Large intestine (tissue), 12 donors: ENCODE measurements at places on chromosomes 3 and 15. TPM values are rescaled to one million over a fixed set of nuclear protein-coding genes. Genes with fewer than 3 reads are reported as not detected.
A peak's percentile ranks its signal among the peaks of the same experiment; 100 is the strongest.

DNA sequence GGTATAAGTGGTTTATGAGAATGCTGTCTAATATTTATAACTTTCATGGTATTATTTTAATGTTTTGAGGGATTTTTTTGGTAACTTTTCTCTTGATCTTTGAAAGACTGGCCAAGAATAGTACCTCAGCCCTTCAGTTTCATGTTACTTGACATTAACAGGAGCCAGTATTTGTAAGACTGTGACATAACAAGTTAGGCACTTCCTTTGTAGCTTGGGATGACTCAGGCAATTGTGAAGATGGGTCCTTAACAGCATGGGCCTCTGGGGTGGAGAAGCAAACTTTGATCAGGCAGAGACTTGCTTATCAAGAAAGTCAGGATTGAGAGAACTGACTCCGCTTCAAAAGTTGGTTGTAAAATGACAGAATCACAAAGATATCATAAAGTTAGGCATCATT lies 9.5 kb downstream of the LRRC49 start:
- peak overlapping the region; percentile 95 for H3K27ac ChIP-seq
- DNase-seq = peak; percentile 96
- H3K4me1 ChIP-seq = peaks cover 11% of the 10 kb centered on the region
- H3K36me3 ChIP-seq = peaks cover 2% of the 10 kb centered on the region
- no peaks in the 10 kb centered on the region for H3K27me3 ChIP-seq

GRCh38 chr3:126450219-126450618 lies 25.5 kb downstream of the ZXDC start:
- no peak for DNase-seq
- H3K27ac ChIP-seq = no peak overlapping the region
- no peaks in the 10 kb centered on the region for H3K27me3 ChIP-seq
- H3K4me3 ChIP-seq = no peak overlapping the region
- peaks cover 58% of the 10 kb centered on the region for H3K36me3 ChIP-seq
- no peaks in the 10 kb centered on the region for H3K4me1 ChIP-seq

DNA sequence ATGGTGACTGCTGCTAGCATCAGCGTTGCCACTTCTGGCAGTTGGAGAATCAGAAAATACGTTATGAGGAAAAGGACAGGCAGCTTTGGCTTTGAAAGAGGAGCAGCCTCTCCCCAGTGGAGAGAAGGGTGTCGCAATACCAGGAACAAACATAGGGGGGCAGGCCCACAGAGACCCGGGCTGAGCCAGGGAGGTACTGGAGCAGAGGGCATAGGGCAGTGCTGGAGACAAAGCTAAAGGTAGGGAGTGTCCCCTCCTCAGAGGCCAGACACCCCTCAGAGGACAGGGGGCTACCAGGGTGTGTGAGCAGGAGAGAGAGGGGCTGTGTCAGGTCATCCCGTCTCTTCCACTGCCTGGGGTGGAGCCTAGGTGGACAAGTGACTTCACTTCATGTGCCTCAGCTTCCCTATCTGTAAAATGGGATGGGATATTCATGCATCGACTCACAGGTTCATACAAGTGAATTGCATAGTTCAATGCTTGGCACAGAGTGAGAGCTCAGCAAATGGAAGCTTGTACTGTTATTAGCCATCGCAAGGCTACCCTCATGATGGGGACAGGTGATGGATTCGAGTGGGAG lies 49.7 kb upstream of the LIMD1 start:
- H3K27ac ChIP-seq = no peak overlapping the region
- peaks cover 33% of the 10 kb centered on the region for H3K36me3 ChIP-seq
- no peak overlapping the region for H3K4me3 ChIP-seq
- no peaks in the 10 kb centered on the region for H3K27me3 ChIP-seq

GRCh38 chr3:22734207-22734606 lies 468.9 kb upstream of the UBE2E2 start:
- no peaks in the 10 kb centered on the region for H3K27me3 ChIP-seq
- no peak overlapping the region for H3K4me3 ChIP-seq
- H3K27ac ChIP-seq = no peak overlapping the region
- DNase-seq = no peak
- H3K36me3 ChIP-seq = no peaks in the 10 kb centered on the region

GRCh38 chr3:49476563-49476962 lies 6.5 kb downstream of the DAG1 start:
- DNase-seq = no peak
- peaks cover 8% of the 10 kb centered on the region for H3K4me1 ChIP-seq
- no peak overlapping the region for H3K27ac ChIP-seq
- H3K27me3 ChIP-seq = no peaks in the 10 kb centered on the region
- peaks cover 21% of the 10 kb centered on the region for H3K36me3 ChIP-seq

DNA sequence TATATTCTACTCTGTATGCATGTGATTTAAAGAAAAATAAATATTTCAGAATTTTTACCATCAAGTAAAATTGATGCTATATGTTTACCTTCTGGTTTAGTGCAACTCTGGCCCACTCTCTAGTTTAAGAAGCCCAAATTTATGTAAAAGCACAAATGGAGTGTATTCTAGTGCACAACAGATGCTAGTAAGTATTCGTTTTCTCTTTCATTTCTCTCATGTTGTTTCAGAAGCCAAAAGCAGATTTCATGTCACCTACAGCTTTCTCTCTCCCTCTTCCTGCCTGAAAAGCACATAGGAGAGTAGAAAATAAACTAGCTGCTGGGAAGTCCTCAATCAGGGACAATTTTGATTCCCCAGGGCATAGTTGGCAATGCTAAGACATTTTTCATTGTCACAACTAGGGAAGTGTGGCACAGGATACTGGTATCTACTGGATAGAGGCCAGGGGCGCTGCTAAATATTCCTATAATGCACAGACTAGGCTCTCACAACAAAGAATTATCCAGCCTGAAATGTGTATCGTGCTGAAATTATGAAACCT lies 147.4 kb upstream of the ARHGEF26 start:
- no peaks in the 10 kb centered on the region for H3K36me3 ChIP-seq
- H3K27ac ChIP-seq = no peak overlapping the region
- H3K4me1 ChIP-seq = no peaks in the 10 kb centered on the region
- DNase-seq = no peak
- no peaks in the 10 kb centered on the region for H3K27me3 ChIP-seq

- no peak overlapping the region for H3K27ac ChIP-seq
- no peak for DNase-seq
- no peak overlapping the region for H3K4me3 ChIP-seq
- H3K4me1 ChIP-seq = no peaks in the 10 kb centered on the region
Observed at GRCh38 chr3:108319428-108320082, 23.2 kb downstream of the HHLA2 start.

DNA sequence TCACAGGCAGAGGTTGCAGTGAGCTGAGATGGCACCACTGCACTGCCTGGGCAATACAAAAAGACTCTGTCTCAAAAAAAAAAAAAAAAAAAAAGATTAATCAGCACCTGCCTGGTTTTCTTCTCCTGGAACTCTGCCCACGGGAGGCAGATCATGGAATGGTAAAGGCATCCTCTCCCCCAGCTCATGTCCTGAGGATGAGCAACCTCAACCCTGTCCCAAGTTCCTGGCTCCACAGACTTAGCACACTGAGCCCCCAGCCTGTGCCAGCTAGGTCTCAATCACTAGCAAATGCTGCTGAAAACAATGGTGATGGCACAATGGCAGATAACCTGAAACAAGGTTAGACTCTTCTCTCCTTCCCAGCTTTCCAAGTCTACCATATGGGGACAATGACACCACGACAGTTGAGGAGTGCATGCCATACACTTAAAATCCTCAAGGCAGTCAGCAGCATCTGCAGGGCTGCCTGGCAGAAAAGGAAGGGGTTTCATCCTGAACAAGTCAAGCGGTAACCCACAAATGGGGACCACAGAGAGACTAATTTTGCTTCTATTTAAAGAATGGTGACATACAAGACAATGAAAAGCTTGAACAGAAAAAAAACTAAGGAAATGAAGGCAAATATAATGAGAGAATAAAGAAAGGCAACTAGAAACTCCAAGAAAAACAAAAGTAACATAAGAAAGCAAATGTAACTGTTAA lies 4.8 kb downstream of the CLN6 start:
- no peak for DNase-seq
- no peak overlapping the region for H3K4me3 ChIP-seq
- no peak overlapping the region for H3K27ac ChIP-seq
- H3K4me1 ChIP-seq = peaks cover 11% of the 10 kb centered on the region
- peaks cover 2% of the 10 kb centered on the region for H3K36me3 ChIP-seq

- H3K4me1 ChIP-seq = peaks cover 8% of the 10 kb centered on the region
- H3K4me3 ChIP-seq = no peak overlapping the region
- H3K27ac ChIP-seq = no peak overlapping the region
- no peaks in the 10 kb centered on the region for H3K27me3 ChIP-seq
Observed at GRCh38 chr15:44682211-44682610, 18.7 kb upstream of the SPG11 start.

DNA sequence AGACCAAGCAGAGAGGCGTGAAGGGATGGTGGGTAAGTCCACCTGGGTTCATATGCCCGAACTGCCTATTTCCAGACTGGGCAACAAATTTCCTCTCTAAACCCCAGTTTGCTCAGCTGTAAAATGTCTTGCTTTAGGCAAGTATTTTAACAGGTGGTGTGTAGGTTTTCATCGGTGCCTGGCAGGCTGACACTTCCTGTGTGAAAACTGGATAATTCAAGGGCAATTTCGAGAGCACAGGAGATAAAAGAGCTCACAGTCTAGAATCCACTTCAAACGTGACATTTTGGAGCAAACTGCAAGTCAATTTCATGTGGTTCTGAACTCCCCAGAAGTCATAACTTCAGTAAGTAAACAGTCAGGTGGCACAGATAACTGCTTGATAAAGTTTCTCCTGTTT lies 112.2 kb downstream of the OXNAD1 start:
- no peak overlapping the region for H3K27ac ChIP-seq
- no peak overlapping the region for H3K4me3 ChIP-seq
- H3K36me3 ChIP-seq = no peaks in the 10 kb centered on the region

- H3K4me3 ChIP-seq = no peak overlapping the region
- H3K27ac ChIP-seq = no peak overlapping the region
- DNase-seq = no peak
- H3K36me3 ChIP-seq = no peaks in the 10 kb centered on the region
Observed at GRCh38 chr15:62494197-62494596, 329.1 kb upstream of the C2CD4B start.

DNA sequence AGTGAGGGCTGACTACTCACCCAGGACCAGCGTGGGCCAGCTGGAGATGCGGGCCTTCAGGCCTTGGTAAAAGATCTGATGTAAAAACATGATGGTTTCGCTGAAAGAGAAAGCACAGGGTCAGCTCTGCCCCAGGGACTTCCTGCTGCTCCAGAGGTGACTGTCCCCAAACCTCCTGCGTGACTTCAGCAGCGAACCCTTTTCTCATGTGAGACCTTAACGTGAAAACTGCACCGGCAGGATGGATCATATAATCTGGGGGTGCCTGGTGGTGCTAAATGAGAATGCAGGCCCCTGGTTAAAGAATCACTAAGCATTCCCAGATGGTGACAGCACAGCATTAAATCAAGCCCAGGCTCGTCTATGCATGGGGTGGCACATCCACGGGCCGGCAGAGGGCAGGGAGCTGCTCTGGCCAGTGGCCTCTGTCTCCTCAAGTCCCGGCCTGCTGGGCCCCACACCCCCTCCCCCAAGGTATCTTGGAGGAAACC lies 55.4 kb downstream of the RASGRF1 start:
- no peaks in the 10 kb centered on the region for H3K36me3 ChIP-seq
- H3K27me3 ChIP-seq = peaks cover 21% of the 10 kb centered on the region
- H3K4me3 ChIP-seq = no peak overlapping the region
- no peaks in the 10 kb centered on the region for H3K4me1 ChIP-seq

The CACNA2D2 gene
- polyA plus RNA-seq = 7.5 TPM

The RTP1 gene
- polyA plus RNA-seq = 0.12 TPM

The CASR gene
- 1.9 TPM for polyA plus RNA-seq

The SOX14 gene
- not detected for polyA plus RNA-seq
